ENCODE measurements at places on chromosomes 4 and X. TPM values are rescaled to one million over a fixed set of nuclear protein-coding genes. Genes with fewer than 3 reads are reported as not detected.
A peak's percentile ranks its signal among the peaks of the same experiment; 100 is the strongest.

Gene CNGA2
- total RNA-seq = not detected

GRCh38 chrX:104282166-104282725 is 27.5 kb upstream of the ESX1 start:
- no peak for DNase-seq

GRCh38 chr4:7863911-7864681 is 75.6 kb downstream of the AFAP1 start:
- peak; percentile 38 for DNase-seq

DNA sequence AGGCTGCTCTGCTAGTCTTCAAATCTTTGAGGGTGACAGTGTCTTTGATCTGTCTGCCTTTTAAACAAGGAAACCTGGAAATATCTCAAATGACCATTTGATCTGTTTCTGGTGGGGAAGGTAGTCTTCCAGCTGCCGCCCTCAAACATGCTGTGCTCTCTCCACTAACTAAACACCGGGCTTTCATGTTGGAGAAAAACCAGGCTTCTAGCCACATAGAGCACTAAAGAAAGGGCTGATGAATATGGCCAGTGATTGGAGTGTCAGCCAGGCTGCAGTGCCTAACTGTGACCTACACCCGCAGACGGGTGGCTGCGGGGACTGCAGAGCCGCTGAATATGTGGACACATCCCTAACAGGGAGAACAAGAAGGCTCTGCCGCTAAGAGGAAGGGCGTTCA is 85.9 kb downstream of the UNC5C start:
- DNase-seq = no peak

Gene GYPA
- total RNA-seq = not detected

DNA sequence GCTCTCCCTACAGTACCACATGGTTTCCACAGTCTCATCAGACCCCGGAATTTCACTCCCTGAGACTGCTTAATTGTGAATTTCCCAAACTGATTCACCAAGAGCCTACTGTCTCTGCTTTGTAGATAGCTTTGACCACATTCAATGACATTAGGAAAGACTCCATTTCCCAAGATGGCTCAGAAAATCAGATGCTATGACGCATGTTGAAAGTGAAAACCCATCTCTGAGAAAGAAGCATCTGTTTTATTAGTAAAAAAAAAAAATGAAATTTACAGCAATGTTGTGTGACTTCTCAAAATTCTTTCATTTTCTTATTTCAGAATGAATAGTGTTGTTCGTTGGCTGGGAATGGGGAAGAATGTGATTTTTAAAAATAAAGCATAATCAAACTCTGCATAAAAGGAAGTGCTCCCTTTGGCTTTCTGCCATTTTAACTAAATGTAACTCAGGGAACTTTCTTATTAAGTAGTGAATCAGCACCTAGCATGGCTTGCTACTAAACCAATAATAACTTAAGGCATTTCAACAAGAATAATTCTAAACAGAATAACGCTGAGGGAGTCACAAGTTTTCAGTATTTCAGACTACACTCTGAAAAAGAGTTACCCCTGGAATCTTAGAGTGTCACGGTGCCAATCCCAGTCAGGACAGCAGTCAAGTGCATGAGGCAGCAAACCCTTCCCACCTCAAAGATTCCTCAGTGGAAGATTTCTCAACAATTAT is 97.4 kb upstream of the MYOZ2 start:
- no peak for DNase-seq

- no peak for DNase-seq
These were observed 808.3 kb downstream of the RPA4 start for GRCh38 chrX:97691901-97692455.

GRCh38 chr4:60241866-60242265 is 958.3 kb upstream of the ADGRL3 start:
- no peak for DNase-seq

- DNase-seq = no peak
These were observed 223.1 kb downstream of the AFF2 start for GRCh38 chrX:148723551-148723950.

DNA sequence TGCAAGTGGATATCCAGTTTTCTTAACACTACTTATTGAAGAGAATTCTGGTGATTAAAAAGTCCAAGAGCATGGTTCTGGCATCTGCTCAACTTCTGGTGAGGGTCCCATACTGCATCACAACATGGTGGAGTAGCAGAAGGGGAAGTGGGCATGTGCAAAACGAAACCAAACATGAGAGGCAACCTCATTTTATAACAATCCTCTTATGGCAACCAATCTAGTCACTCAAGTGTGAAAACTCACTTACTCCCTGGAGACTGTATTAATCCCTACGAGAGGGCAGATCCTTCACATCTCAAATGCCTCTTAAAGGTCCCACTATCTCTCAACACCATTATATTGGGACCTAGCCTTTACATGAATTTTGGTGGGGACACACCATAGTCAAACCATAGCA is 55.4 kb upstream of the TRO start:
- no peak for DNase-seq

DNA sequence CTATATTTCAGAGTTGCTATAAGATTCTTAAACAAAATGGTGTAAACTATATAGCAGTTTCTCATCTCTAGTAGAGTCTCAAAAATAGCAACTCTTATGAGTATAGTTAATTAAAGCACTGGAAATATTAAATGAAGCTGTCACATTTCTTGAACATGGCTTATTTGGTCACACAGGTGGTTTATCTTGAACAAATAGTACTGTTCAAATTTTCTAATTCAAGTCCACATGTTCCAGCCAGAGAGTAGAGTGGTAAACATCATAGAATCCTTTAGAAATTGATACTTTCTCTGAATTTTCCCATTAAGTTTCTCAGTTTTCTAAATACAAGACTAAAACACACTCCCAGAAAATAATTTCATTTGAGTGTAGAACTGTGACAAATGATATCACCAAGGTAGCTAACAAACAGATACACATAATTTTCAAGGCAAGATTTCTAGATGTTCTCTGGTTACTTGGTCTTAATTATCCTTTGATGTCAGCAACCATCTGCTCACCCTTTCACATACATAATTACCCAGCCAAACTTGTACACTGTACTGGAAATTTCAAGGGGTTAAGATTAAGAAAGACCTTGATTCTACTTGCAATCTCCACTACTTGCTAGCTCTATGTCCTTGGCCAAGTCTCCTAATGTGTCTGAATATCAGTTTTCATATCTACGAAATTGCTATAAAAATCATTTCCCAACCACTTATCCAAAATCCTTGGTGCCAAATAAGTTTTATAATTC is 24.3 kb upstream of the PAK3 start:
- DNase-seq = no peak

Gene NAT8L
- total RNA-seq = 0.29 TPM

GRCh38 chr4:53314252-53314651 is 51.6 kb downstream of the SCFD2 start:
- no peak for DNase-seq

GRCh38 chr4:3343358-3343757 is 50.5 kb downstream of the RGS12 start:
- DNase-seq = no peak

DNA sequence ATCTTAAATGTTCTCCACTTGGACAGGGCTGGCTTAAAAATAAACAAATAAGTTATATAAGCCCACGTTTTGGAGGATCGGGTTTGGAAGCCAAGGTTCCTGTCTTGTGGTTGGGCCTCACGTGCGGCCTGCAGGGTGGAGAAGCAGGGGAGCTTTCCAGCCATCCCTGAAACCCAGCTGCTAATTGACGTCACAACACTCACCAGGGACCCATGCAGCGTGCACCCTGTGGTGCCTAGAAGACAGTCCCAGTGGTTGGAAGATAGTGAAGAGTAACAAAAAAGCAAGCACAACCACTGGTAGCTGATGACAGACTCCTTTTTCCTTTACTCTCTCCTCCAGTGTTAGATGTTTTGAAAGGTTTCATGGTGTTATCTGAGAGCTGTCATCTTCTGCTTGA is 142.0 kb upstream of the RBPJ start:
- peak; percentile 44 for DNase-seq

- DNase-seq = no peak
These were observed 46.8 kb downstream of the PKD2 start for GRCh38 chr4:88054229-88054628.

- DNase-seq = no peak
These were observed 213.4 kb downstream of the MAML3 start for GRCh38 chr4:139940600-139940999.

Gene NPY2R
- not detected for total RNA-seq

DNA sequence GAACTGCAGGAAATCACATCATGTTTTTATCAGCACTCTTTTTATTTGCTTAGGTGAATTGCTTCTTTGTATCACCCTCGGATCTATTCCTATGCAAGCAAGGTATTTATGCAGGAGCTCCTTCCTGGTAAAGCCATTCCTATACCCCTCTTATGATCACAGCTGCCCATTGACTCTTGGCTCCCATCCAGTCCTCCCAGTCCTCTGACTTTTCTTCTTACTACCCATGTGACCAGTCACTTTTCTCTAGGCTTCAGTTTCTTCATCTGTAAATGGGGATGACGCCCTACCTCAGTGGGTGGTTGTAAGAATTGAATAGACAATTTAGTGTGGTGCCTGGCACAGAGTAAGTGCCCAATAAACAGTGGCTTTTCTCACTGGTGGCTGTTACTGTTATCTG is 144.9 kb downstream of the FHIP1A start:
- DNase-seq = no peak

- no peak for DNase-seq
These were observed 1.6 kb downstream of the KCTD8 start for GRCh38 chr4:44446801-44447562.

DNA sequence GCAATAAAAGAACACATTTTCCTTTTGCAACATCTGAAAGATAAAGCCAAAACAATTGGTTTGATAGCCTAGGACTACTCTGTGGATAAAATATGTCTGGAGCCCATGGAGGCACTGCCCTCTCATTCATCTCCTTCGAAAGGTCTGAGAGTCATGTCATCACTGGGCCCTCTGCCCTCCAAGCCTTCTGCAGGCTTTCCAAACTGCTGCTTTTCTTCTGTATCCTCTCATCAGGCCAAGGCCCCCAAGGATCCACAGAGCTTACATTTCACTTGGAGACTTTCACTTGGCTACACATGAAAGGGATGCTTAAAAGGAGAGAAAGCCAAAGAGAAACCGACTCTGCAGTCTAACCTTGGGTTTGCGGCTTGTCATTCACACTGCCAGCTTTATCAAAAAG is 109.9 kb downstream of the SH3RF1 start:
- DNase-seq = no peak

DNA sequence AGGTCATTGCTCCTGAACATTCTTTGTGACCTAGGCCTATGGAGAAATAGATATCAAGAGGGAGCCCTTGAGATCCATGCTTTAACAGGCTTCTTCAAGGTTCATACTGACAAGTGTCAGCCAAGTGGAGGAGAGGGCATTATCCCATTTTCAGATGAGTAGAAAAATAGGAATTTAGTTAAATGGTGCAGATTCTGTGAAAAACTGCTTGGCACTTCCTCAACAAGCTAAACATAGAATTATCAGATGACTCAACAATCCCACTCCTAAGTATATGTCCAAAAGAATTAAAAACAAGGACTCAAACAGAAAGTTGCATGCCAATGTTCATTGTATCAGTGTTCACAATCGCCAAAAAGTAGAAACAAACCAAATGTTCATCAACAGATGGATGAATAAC is 43.8 kb upstream of the KCNIP4 start:
- DNase-seq = no peak

DNA sequence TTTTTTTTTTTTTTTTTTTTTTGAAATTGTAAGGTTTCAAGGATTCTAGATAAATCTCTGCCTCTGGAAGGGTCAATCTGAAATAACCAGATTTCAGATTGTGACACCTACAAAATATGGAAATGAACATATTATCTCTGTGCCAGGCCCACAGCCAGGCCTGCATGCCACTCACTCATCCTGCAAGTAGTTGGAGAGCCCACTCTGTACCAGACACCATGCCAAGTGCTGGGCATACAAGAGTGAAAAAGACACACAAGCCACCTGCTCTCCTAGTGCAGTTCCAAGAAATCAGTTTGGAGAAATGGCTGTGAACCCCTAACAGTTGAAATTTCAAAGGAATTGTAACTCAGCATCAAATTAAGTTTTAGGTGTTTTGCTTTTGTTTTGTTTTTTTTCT is 145.9 kb upstream of the NOCT start:
- DNase-seq = no peak

DNA sequence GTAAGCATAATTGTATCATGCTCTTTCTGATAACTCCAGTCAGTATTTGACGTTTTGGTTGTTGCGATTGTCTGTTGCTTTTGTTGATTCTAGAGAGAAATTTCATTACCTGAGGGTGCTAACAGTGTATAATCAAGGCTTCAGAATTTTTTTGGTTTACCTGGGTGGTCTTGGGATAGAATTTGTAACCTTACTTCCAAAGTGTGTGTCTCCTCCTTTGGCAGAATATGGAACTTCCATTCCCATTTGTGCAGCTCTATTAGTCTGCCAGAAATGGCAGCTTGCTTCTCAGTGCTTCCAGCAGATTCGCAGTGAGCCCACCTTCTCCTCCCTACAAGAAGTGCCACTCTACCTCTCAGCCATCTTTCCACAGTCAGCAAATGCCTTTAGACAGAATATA is 5.3 kb downstream of the COPS4 start:
- no peak for DNase-seq

- DNase-seq = no peak
These were observed 1526.2 kb downstream of the RPA4 start for GRCh38 chrX:98409867-98410266.

Gene ARL9
- not detected for total RNA-seq

- no peak for DNase-seq
These were observed 192.2 kb upstream of the TLL1 start for GRCh38 chr4:165680821-165681220.

- DNase-seq = no peak
These were observed 20.1 kb downstream of the FBXO8 start for GRCh38 chr4:174263445-174263736.

DNA sequence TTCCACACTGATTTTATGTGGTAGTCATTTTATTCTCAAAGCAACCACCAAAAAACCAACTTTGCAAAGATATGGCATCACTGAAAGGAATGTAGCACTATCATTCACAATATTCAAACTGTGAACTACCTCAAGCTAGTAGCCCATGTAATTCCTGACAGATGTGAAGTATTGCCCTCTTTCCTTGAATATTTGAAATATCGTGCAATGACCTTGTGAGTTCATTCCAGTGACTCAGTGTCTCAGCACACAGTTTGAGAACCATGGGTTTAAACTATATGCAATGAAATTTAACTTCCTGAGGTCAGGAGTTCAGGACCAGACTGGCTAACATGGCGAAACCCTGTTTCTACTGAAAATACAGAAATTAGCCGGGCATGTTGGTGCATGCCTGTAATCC is 20.9 kb upstream of the IQCM start:
- no peak for DNase-seq

Gene ZDHHC15
- 0.14 TPM for total RNA-seq

Gene ERCC6L
- 10.8 TPM for total RNA-seq

GRCh38 chr4:38529189-38530115 is 134.5 kb upstream of the KLF3 start:
- peak; percentile 88 for DNase-seq

Gene TEX13B
- not detected for total RNA-seq
